T-helper 17 cell (primary cell): ENCODE measurements at places on chromosomes 11 and 22.

DNA sequence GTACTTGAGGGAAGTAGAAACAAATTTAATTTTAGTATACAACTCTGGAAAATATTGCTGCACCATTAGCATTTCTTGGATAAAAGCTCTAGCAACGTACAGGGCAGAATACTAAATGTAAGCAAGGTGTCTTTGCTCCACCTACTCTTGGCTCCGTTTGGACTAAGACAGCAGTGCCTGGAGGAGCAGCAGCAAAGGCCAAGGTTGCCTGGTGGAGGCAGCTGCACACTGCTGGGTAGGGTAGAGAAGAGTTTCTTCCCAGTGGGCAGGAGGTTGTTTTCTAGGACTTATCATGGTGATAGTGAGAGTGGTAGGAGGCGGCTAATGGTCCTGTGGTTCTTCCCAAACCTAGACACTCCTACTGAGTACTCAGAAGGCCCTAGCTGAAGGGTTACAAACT is 2.2 kb upstream of the OR8D4 start:
- DNase-seq: no peak

- peak; percentile 21 for DNase-seq
These were observed 16.9 kb upstream of the SPTY2D1 start for GRCh38 chr11:18650859-18651557.

GRCh38 chr11:88533001-88533400 is 195.5 kb upstream of the CTSC start:
- no peak for DNase-seq

DNA sequence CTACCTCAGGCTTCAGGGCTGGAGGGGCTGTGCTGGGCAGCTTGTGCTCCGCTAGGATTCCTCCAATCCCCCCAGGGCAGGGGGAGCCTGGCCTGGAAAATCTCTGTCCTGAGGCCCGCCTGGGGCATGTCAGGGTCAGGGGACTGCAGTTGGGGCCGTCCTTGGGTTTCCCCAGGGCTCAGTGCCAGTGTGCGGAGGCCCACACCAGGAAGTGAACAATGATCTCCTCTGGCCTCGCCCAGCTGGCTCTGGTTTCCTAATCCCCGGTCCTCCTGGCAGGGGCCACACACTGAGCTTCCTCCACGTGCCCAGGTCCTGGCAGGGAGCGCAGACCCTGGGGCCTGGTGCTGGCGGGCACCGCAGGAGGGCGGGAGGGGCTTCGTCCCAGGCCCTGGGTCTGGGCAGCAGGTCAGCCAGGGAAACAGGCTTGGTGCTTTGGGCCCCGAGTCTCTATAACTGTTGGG is 1.4 kb upstream of the MUC2 start:
- DNase-seq: peak; percentile 7

DNA sequence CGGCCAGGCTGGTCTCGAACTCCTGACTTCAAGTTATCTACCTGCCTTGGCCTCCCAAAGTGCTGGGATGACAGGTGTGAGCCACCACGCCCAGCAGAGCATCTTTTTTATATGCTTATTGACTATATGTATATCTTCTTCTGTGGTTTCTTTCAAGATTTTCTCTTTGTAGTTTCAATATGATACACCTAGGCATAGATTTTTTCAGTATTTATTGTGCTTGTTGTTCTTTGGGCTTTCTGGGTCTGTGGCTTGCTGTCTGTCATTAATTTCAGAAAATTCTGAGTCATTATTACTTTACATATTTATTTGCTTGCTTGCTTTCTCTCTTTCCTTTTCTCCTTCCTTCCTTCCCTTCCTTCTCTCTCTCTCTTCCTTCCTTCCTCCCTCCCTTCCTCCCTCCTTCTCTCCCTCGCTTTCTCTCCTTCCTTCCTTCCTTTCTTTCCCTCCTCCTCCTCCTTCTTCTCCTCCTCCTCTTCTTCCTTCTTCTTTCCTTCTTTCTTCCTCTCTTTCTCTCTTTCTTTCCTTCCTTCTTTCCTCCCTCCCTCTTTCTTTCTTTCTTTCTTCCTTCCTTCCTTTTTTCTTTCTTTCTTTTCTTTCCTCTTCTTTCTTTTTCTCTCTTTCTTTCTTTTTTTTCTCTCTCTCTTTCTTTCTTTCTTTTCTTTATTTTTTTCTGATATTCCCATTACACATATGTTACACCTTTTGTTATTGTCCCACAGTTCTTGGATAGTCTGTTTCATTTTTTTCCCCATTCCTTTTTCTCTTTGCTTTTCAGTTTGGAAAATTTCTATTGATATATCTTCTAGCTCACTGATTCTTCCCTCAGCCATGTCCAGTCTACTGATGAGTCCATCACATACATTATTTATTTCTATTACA is 10.9 kb upstream of the DCHS1 start:
- no peak for DNase-seq

DNA sequence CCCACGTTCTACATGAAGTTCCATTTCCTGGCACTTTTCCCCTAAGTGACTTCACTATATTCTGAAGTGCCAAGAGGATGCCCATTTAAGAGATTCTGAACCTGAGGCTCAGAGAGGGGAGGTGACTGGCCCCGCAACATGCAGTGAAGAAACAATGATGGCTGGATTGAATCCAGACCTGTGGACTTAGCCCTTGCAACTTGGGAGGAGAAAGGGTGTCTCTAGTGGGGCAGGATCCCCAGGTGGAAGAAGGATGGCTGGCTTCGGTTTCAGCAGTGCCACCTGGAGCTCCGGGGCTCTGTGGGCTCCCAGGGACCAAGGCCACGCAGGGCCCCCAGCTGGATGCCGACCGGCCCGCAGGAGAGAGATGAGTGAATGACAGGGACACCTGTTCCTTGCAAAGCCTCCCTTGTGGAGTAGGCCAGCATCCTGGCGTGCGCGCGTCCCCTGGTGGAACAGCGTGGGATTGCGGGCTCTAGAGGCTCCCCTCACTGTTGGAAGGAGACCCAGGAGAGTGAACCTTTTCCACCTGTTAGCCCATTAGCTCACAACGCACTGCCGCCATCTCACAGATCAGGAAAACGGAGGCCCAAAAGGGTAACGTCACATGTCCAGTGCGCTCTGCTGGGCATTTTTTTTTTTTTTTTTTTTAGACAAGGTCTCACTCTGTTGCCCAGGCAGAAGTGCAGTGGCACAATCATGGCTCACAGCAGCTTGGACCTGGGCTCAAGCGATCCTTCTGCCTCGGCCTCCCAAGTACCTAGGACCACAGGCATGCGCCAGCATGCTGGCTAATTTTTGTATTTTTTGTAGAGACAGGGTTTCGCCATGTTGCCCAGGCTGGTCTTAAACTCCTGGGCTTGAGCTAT is 104.7 kb downstream of the KIAA1671 start:
- peak; percentile 54 for DNase-seq

DNA sequence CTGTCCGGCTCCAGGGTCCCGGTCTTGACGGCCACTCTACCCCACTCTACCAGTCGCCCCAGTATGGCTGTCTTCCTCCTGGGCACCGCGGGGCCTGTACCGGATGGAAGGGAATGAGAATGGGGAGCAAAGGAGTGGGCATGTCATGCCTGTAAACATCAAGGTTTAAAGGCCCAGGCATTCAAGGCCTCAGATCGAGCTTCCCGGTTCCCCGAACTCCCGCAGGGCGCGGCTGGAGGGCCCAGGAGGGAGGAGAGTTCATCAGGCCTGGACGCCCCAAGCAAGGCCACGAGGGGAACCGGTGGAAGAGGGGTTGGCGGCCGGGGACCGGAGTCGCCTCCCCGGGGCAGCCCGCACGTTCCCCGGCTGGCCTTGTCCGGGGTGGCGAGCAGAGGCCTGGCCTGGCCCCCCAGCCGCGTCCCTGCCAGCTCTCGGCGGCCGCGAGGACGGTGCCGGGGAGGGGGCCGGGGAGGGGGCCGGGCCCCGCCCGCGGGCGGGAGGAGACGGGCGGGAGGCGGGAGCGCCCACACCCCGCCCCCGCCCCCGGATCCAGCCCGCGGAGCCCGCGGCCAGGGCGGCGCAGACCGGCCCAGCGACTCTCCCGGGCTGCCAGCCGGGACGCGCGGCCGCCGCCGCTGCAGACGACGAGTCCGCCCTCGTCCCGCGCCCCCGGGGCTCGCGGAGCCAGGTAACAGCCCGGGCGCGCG is at the start of gene CDC42EP1:
Gene CDC42EP1, plus strand, starts transcription at position 580 of the 707 bp plus-strand sequence. CDS start 5,870 bp downstream, outside the sequence.
- no peak for DNase-seq
